ENCODE measurements at places on chromosomes 12 and 14.
A peak's percentile ranks its signal among the peaks of the same experiment; 100 is the strongest.

DNA sequence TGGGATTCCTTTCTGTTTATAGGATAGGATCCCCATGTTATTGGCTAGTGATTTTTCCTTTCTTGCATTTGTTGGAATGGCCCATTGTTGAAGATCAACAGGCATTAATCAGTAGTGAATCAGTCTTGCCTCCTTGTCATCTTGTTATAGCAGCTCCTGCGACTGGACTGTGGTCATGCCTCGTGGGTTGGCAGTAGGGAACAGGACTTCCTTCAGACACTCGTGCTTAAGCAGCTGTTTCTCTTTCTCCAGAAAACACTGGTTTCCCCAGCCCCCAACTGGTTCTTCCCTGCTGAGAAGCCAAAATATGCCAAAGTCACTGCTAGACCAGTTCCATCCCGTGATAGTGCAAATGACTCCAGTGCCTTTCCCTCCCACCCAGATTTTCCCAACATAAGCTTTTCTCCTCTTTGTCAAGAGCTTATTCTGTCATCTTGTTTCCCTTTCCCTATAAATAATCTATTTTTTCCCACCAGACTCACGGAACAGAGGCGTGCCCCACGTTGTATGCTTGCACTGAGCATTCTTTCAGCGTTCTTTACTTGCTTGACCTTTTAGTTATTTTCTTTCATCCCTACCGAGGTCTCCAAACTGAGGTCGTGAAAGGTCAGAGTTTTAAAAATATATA, 83.5 kb downstream of the SAMD4A start:
- peak; percentile 75 for DNase-seq

DNA sequence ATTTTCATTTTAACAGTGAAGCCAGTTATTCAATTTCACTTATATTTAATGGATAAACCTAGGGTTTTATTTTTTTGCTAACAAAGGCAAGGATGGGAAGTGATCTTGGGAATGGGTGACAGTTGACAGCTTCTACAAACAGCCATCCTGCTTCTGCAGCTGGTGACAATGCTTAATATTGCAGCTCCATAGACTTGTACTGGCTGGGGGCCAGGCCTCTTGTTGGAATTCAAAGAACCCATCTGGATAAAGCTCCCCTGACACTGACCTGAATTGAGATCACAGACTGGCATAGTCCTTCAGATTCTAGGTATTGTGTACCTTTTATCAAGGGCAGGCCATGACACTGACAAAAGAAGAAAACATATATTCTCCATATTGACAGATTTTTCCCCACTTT, 664.6 kb upstream of the FOXG1 start:
- DNase-seq: no peak

DNA sequence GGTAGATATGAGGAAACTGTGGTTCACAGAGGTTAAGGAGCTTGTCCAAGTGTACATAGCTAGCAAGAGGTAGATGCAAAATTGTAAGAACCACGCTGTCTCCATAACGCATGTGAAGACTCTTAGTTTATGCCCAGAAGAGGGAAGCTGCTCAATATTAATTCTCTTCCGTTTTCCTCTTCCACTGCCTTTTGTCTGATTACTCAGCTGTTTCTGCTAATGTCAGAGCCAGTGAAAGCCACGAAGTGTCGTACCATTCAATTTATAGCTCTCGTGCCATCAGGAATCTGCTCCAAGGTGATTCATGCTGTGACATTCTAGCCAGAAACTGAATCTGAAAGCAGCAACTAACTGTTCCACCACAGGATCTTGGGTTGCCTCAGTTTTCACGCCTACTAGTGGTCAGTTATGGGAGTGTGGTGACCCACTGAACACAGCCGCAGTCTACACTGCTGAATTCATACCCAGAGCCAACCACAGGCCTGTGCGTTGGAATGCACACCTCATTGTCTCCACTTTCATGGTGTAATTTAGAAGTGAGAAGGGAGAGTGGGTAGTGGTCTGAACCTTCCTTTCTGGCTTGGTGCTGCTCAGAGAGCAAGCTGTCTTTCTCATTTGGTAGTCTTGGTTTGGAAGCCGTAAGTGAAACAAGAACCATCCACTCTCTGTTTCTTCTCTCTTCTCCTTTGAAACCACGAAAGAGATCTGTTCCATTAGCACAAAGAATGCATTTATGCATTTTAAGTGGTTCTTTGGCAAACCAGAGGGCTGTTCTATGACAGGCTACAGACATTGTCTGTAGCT, 74.2 kb upstream of the NAP1L1 start:
- DNase-seq: peak; percentile 82

- no peak for DNase-seq
Observed at GRCh38 chr12:6084261-6084968, 40.1 kb downstream of the VWF start.

- peak; percentile 10 for DNase-seq
Observed at GRCh38 chr12:87661786-87662377, 367.3 kb downstream of the C12orf50 start.

GRCh38 chr12:11577658-11578260, 71.7 kb upstream of the ETV6 start:
- DNase-seq: no peak

DNA sequence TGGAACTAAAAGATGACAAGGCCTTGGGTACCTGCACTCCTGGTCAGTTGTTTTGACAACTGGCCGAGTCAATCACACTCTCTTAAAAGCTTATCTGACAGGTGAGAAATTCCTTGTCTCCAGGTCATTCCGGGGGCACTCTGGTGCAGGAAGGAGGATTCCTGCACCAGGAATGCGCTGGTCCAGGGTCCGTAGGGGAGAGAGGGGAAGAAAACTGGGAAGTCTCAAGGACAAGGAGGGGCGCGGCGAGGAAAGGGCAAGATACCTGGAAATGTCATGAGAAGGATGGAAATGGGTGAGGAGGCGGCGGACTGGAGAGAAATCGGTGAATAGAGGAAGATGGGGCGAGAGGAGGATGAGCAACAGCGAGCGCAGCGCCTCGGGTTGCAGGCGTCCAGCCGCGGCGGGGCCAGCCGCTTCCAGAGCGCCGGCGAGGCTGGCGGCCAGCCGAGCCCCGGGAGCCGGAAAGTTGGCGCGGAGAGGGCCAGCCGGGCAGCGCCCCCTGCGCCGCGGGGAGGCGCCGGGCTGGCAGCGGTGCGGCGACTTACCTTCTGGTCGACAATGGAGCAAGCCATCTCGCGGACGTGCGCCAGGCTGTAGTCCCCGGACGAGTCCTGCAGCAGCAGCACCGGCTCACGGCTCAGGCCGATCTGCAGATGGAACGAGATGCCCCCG, 809 bp downstream of the PRKD1 start:
- peak; percentile 56 for DNase-seq

- DNase-seq: no peak
Observed at GRCh38 chr14:55306938-55307589, 35.8 kb downstream of the FBXO34 start.

GRCh38 chr12:130423136-130423535, 85.4 kb downstream of the PIWIL1 start:
- DNase-seq: no peak

DNA sequence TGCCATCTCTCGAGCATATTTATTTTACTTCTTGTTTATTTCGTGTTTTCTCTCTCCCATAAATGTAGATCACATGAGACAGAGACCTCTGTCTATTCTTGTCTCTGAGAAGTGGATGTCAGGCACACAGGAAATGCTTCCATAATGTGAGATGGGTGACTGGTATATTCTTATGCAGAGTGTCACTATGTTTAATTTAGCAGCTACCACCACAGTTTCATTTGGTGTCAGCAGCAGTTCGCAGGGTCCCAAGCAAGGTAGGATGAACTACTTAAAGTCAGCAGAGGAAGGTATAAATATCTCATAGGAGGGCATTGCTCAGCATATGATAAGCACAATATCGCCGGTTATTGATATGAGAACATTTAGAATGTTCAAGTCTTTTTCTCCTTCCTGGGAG, 180.9 kb upstream of the CNTN1 start:
- no peak for DNase-seq

- no peak for DNase-seq
Observed at GRCh38 chr14:60508363-60508706, 611 bp upstream of the SIX6 start.

GRCh38 chr14:26636561-26636960, 38.7 kb upstream of the NOVA1 start:
- DNase-seq: no peak

- no peak for DNase-seq
Observed at GRCh38 chr12:121227294-121227693, 17.4 kb downstream of the P2RX4 start.

DNA sequence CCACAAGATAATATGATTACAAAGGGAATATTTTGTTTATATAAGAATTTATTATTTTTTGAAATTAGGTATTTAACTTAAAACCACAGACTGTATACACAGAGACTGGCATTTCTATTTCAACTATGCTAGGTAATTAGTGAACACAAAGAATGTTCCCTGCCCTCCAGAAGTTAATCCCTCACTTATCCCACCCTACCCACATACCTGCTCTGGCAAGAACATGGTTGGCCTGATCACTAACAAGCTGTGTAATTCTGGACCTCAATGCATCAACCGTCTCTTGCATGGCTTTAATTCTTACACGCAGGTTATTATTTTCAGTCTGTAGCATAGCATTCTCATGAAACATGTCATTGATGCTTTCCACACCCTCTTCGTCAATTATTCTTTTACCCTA, 85.9 kb downstream of the KIF21A start:
- no peak for DNase-seq

DNA sequence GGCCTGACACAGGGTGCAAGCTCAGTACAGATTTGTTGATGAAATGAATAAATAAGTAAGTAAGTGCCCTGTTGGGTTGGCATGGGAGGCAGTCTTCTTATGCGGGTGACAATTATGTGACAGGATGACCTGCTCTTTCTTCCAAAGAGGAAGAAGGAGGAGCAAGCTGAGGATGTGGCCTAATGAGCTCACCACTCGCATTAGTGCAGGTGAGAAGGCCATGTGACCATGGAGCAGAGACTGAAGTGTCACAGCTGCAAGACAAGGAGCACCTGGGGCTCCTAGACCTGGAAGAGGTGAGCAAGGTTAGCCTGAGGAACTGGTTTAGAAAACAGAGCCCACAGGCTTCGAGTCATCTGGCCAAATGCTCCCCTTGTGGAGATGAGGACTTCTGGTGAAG, 34.9 kb downstream of the LRTM2 start:
- peak; percentile 23 for DNase-seq

- DNase-seq: peak; percentile 63
Observed at GRCh38 chr12:132084621-132085290, 59.4 kb downstream of the DDX51 start.

DNA sequence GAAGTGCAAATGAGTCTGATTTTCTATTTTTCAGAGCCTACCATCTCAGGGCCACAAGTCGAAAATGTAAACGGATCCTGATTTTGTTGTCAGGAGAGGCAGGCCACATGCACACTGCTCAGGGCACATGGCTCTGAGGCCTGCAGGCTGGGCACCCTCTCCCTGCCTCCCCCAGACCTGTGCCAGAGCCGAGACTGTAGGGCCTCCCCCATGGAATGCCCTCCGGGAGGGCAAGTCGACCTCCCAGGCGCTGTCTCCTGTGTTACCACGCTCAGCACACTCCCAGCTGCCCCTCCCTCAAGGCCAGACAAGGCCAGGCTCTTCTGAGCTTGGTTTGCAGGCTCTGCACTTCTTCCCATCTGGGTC, 121.7 kb downstream of the CRACR2A start:
- DNase-seq: no peak

DNA sequence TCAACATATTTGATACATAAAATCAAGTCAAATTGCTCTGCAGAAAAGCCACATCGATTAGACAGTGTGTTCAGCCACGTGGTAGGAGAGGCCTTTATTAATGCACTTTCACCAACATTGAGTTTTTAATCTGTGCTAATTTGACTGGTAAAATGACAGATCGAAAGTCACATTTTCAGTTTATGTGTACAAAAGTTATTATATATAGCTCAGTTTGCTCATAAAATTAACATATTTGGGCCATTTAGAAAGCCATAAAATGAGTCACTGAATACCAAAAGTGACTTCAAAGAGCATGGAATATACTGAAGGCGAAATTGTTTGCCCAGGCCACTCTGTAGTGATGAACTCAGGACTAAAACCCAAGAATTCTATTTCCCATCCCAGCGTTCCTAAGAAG, 26.0 kb downstream of the C12orf42 start:
- no peak for DNase-seq

DNA sequence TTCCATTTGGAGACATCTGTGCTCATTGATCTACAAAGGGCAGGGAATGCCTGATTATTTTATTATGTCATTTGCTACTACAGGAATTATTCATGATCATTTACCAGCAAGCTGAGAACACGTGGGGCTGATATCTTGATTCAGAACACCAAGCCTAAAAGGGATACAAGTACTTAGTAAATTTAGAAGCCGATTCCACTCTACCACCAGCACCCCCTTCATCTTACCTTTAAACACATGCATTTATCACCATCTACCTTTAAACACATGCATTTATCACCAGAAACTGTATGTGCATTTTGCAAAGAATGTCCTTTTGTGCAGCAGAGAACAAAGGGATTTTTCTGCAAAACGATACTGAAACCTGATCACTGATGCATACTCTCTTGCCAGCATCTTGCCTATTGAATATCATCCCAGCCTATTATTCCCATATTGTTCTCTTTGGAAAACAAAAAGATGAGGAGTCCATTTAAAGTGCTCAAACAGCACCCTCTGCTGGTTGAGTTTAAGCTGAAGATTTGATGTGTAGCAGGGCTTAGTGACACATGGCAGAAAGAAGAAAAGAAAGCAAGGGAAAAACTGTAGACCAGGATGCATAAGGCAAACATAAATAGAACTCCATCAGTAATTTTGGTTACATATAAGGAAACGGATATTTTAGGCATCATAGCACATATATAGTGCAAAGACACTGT, 132.6 kb upstream of the PLEKHG7 start:
- peak; percentile 70 for DNase-seq

DNA sequence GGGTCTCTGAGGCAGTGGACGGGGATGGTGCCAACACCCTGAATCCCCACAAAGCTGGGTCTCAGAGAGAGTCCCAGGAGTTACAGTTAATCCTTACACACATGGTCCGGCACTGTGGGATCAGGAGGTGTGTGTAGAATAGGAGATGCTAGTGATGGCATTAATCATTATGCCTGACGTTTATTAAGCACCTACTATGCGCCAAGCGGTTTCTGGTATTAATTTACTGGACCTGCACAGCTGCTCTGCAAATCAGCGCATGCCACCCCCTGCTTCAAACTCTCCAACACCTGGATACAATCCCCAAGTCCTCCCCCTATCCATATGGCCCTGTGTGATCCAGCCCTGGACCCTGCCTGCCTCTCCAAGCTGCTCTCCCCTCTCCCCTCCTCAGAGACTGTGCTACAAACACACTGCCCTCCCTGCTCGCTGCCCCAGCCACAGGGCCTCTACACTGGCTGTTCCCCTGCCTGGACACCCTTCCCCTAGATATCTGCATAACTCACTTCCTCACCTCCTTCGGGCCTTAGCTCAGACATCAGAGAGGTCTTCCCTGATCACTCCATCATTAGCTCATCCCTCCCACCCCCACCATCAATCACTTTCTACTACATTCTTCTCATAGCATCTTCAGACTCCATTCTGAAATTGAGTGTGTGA, 86.0 kb downstream of the RFLNA start:
- DNase-seq: no peak

All from common myeloid progenitor, CD34-positive (primary cell).